ENCODE measurements at places on chromosomes 5 and 9. TPM values are rescaled to one million over a fixed set of nuclear protein-coding genes. Genes with fewer than 3 reads are reported as not detected.

Gene PCDHGA5
- 7.9 TPM for total RNA-seq

Gene LRRC8A
- total RNA-seq: 31.8 TPM

Gene LVRN
- total RNA-seq: 0.61 TPM

Gene SLC23A1
- not detected for total RNA-seq

Gene CCDC152
- 13.8 TPM for total RNA-seq

Gene SNCB
- 47.2 TPM for total RNA-seq

Gene SNX2
- 95.1 TPM for total RNA-seq

Gene PRSS3
- 3.0 TPM for total RNA-seq

Gene TMEM232
- total RNA-seq: 21.1 TPM

Gene MRRF
- total RNA-seq: 29.5 TPM

Gene SLC36A3
- not detected for total RNA-seq

Gene ADCY2
- total RNA-seq: 43.1 TPM

Gene CEL
- 1.2 TPM for total RNA-seq

Gene NOXA1
- 7.1 TPM for total RNA-seq

Gene WDR36
- 44.9 TPM for total RNA-seq

GRCh38 chr9:89967527-89967926 lies 362.7 kb downstream of the GADD45G start:
- no peaks in the 10 kb centered on the region for H3K27me3 ChIP-seq
- no peak overlapping the region for H3K4me3 ChIP-seq
- DNase-seq: no peak
- no peaks in the 10 kb centered on the region for H3K4me1 ChIP-seq
- no peak overlapping the region for H3K27ac ChIP-seq

- H3K27me3 ChIP-seq: no peaks in the 10 kb centered on the region
- peaks cover 2% of the 10 kb centered on the region for H3K4me1 ChIP-seq
- no peaks in the 10 kb centered on the region for H3K36me3 ChIP-seq
- no peak overlapping the region for H3K27ac ChIP-seq
- no peak for DNase-seq
Measured at GRCh38 chr5:67201897-67202549, 5.4 kb upstream of the CD180 start.

- no peaks in the 10 kb centered on the region for H3K36me3 ChIP-seq
- no peaks in the 10 kb centered on the region for H3K27me3 ChIP-seq
- H3K27ac ChIP-seq: no peak overlapping the region
- H3K4me3 ChIP-seq: no peak overlapping the region
- DNase-seq: no peak
- peaks cover 6% of the 10 kb centered on the region for H3K4me1 ChIP-seq
Measured at GRCh38 chr5:169875091-169875728, 105.1 kb downstream of the INSYN2B start.

DNA sequence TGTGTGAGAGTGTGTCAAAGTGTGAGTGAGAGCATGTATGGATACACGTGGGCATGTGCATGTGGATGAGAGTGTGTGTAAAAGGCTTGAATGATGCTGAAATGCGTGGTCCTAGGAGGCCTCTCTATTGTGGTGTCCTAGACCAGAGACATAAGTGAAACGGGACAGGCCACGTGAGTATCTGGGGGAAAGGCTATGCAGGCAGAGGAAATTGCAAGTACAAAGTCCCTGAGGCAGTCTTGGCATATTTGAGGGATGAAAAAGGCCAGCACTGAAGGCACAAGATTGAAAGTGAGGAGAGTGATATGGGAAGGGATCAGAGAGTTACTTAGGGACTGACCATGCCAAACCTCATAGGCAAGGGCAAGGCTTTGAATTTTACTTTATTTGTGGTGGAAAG lies 67.2 kb upstream of the CCDC152 start:
- H3K27me3 ChIP-seq: no peaks in the 10 kb centered on the region
- no peak overlapping the region for H3K4me3 ChIP-seq
- no peak for DNase-seq

DNA sequence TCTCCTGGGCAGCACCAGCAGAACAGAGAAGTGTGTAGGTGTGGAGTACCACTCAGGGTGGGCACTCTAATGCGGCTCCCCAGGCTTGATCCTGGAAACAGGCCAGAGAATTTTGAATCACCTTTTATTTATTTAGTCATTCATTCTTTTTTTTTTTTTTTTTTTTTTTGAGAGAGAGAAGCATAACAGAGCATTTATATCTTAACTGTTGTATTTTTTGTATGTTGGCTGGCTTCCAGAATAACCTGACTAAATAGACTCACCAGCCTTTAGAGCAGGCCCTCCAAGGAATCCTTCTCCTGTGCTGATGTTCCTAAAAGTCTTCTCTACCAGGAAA lies 153.4 kb downstream of the PIK3R1 start:
- no peak overlapping the region for H3K4me3 ChIP-seq
- H3K4me1 ChIP-seq: no peaks in the 10 kb centered on the region
- H3K36me3 ChIP-seq: no peaks in the 10 kb centered on the region
- DNase-seq: no peak
- H3K27me3 ChIP-seq: no peaks in the 10 kb centered on the region
- no peak overlapping the region for H3K27ac ChIP-seq

DNA sequence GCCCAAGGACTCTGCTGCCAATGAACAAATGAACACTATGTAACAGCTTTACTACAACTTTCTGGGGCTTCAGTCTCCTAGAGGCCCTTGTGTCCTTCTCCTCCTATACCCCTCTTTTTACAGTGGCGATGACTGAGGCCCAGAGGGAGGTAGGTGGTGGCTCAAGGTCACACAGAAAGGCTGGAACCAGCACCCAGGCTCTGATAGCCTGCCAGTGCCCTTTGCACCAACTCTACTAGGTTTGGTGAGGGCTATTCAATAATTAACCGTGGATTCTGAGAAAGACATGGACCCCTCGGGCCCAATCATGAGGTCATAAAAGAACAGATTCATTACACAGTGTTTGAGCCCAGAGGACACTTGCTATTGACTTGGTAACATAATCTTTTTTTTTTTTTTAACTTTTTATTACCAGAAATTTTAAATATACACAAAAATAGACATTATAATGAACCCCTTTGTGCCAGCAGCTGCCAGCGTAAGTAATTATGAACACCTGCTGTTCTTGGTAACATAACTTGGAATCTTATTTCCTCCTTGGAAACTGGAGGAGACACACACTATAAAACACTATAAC lies 6.1 kb upstream of the ALDH1B1 start:
- peaks cover 9% of the 10 kb centered on the region for H3K4me1 ChIP-seq
- no peak overlapping the region for H3K4me3 ChIP-seq
- no peak overlapping the region for H3K27ac ChIP-seq

GRCh38 chr5:107450531-107450930 lies 220.2 kb downstream of the EFNA5 start:
- peak overlapping the region; percentile 22 for H3K27ac ChIP-seq
- DNase-seq: no peak
- H3K4me3 ChIP-seq: no peak overlapping the region
- no peaks in the 10 kb centered on the region for H3K27me3 ChIP-seq

- no peaks in the 10 kb centered on the region for H3K27me3 ChIP-seq
- H3K4me1 ChIP-seq: no peaks in the 10 kb centered on the region
- no peaks in the 10 kb centered on the region for H3K36me3 ChIP-seq
- H3K27ac ChIP-seq: no peak overlapping the region
Measured at GRCh38 chr5:72434781-72435437, 72.3 kb downstream of the ZNF366 start.

GRCh38 chr9:130304116-130304515 lies 38.6 kb downstream of the HMCN2 start:
- no peaks in the 10 kb centered on the region for H3K27me3 ChIP-seq
- H3K4me1 ChIP-seq: peaks cover 39% of the 10 kb centered on the region
- H3K36me3 ChIP-seq: peaks cover 11% of the 10 kb centered on the region
- no peak overlapping the region for H3K27ac ChIP-seq
- DNase-seq: no peak

DNA sequence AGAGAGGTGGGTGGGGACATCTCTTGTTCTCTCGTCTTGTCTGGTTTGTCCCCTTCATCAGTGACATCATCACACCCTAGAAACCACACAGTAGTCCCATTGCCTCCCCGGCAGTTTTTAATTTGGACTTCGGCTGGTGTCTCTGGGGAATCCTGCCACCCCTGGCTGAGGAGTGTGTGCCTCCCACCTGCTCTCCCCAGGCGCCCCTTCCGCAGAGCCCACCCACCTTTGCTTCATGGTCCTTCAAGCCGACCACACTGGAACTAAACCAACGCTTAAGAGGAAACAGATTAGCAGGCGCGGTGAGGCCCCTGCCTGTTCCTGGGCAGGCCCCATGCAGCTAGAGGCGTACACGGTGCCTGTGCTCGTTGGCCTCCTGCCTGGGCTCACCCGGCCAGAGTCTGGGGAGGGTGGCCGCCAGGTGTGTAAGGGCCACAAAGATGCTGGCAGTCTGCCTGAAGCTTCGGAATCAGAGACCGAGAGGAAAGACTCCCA lies 107.6 kb upstream of the SPRY4 start:
- no peak overlapping the region for H3K4me3 ChIP-seq
- H3K36me3 ChIP-seq: no peaks in the 10 kb centered on the region
- no peaks in the 10 kb centered on the region for H3K27me3 ChIP-seq
- no peak overlapping the region for H3K27ac ChIP-seq
- DNase-seq: no peak

DNA sequence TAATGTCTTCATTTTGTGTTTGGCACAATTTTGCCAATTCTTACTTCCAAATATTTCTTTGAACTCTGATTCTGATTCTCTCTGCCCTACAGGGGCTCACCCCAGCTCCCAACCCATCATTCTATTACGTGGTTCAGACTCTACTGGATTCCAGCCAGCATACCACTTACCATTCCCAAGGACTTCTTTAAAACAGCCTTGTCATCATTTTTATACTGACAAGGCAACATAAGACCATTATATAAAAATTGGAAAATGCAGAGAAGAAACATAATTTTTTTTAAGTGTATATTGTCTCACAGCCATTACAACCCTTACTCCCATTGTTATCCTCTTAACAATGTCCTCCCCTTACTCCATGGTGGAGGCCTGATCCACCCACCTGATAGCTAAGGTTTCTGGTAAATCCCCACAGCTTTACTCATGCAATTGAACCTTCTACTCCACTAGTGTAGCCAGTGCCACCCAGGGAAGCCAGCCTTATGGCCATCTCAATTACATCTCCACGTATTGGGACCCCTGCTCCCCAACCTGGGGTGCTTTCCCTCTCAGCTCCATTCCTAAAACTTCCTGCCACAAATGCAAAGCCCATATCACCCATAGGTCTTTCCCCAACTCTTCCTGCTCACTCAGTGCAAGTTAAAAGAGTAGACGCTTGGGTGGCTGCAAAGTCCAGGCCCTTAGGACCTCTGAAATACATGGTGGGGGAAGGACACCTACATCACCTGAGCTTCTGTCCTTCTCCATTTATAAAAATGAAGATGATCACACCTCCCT lies 19.1 kb downstream of the UGT3A2 start:
- no peak overlapping the region for H3K27ac ChIP-seq
- H3K36me3 ChIP-seq: no peaks in the 10 kb centered on the region
- no peaks in the 10 kb centered on the region for H3K27me3 ChIP-seq
- no peak overlapping the region for H3K4me3 ChIP-seq

DNA sequence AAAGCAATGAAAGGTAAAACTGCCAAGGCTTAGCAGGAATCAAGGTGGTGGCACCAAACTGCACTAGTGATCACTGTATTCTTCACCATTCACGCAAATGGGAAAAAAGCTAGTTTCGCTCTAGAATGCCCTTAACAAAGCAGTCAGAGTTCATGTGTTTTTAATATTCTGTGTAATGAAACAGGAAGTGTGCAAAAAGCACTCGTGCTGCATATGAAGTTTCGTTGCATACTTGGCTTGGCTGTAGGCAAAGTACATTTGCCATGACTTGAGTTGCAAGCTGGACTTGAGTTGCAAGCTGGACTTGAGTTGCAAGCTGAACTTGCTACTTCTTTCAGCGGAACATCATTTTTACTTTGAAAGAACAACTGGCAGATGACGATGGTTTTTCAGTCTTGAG lies 55.4 kb downstream of the FOXI1 start:
- DNase-seq: no peak
- H3K36me3 ChIP-seq: no peaks in the 10 kb centered on the region
- no peaks in the 10 kb centered on the region for H3K27me3 ChIP-seq

DNA sequence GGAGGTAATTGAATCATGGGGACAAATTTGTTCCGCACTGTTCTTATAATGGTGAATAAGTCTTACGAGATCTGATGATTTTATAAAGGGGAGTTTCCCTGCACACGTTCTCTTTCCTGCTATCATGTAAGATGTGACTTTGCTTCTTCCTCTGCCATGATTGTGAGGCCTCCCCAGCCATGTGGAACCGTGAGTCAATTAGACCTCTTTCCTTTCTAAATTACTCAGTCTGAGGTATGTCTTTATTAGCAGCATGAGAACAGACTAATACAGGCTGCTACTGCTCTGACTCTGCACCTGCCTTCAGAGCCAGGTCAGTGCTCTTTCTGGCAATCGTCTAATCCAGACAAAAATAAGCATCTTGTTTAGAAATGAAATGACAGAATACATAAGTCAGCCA lies 479.2 kb upstream of the TUSC1 start:
- H3K36me3 ChIP-seq: no peaks in the 10 kb centered on the region
- no peak overlapping the region for H3K4me3 ChIP-seq
- H3K27ac ChIP-seq: no peak overlapping the region
- no peaks in the 10 kb centered on the region for H3K27me3 ChIP-seq
- no peaks in the 10 kb centered on the region for H3K4me1 ChIP-seq

- H3K4me3 ChIP-seq: no peak overlapping the region
- H3K27ac ChIP-seq: no peak overlapping the region
- H3K36me3 ChIP-seq: no peaks in the 10 kb centered on the region
- H3K27me3 ChIP-seq: no peaks in the 10 kb centered on the region
- H3K4me1 ChIP-seq: peaks cover 9% of the 10 kb centered on the region
- DNase-seq: no peak
Measured at GRCh38 chr9:77523891-77524290, 124.2 kb downstream of the GNA14 start.

- no peak overlapping the region for H3K27ac ChIP-seq
- DNase-seq: no peak
- no peaks in the 10 kb centered on the region for H3K27me3 ChIP-seq
- no peaks in the 10 kb centered on the region for H3K4me1 ChIP-seq
- no peak overlapping the region for H3K4me3 ChIP-seq
Measured at GRCh38 chr5:176996780-176997179, 9.8 kb downstream of the UIMC1 start.

- no peaks in the 10 kb centered on the region for H3K27me3 ChIP-seq
- H3K4me1 ChIP-seq: peaks cover 4% of the 10 kb centered on the region
- H3K4me3 ChIP-seq: no peak overlapping the region
- DNase-seq: no peak
- no peak overlapping the region for H3K27ac ChIP-seq
- H3K36me3 ChIP-seq: no peaks in the 10 kb centered on the region
Measured at GRCh38 chr5:71810471-71811195, 91.6 kb downstream of the CARTPT start.

- DNase-seq: no peak
- H3K27me3 ChIP-seq: no peaks in the 10 kb centered on the region
- no peaks in the 10 kb centered on the region for H3K4me1 ChIP-seq
- no peaks in the 10 kb centered on the region for H3K36me3 ChIP-seq
- H3K4me3 ChIP-seq: no peak overlapping the region
Measured at GRCh38 chr5:87190687-87191086, 77.0 kb upstream of the RASA1 start.

- H3K36me3 ChIP-seq: no peaks in the 10 kb centered on the region
- H3K4me1 ChIP-seq: peaks cover 19% of the 10 kb centered on the region
- peak; percentile 40 for DNase-seq
- no peak overlapping the region for H3K4me3 ChIP-seq
- peaks cover 94% of the 10 kb centered on the region for H3K27me3 ChIP-seq
Measured at GRCh38 chr5:42949348-42950115, 90.6 kb downstream of the ANXA2R start.
